ENCODE measurements at places on chromosomes 16 and 17.
A peak's percentile ranks its signal among the peaks of the same experiment; 100 is the strongest.

DNA sequence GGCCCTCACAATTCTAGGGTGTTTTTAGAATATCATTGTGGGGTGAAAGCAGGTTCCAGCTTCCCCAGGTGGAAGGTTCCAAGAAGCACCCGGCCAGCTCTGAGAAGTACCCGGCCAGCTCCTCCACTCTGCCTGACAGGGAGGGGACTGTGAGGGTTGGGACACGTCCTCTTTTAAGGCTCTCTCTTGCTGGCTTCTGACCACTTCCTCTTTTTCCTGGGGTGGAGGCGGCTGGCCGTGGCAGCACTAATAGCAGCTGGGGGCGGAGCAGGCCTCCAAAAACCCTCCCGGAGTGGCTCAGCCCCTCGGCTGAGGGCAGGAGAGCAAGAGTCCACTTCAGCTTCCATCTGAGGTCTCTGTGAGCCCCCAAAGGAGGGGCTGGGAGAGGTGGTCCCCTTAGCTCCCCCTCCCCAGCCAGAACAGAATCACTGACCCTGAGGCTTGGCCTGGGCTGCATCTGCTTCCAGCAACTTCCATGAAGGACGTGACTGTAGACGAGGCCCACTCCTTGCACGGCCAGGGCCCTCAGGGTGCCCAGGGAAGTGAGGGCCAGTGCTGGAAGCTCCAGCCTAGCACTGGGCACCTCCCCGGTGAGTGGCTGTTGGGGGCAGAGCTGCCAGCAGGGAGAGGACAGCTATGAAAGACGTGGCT is 26.7 kb upstream of the PLCG2 start:
- no peak for DNase-seq

- DNase-seq, result no peak
Observed at GRCh38 chr16:85563515-85564276, 49.4 kb upstream of the GSE1 start.

DNA sequence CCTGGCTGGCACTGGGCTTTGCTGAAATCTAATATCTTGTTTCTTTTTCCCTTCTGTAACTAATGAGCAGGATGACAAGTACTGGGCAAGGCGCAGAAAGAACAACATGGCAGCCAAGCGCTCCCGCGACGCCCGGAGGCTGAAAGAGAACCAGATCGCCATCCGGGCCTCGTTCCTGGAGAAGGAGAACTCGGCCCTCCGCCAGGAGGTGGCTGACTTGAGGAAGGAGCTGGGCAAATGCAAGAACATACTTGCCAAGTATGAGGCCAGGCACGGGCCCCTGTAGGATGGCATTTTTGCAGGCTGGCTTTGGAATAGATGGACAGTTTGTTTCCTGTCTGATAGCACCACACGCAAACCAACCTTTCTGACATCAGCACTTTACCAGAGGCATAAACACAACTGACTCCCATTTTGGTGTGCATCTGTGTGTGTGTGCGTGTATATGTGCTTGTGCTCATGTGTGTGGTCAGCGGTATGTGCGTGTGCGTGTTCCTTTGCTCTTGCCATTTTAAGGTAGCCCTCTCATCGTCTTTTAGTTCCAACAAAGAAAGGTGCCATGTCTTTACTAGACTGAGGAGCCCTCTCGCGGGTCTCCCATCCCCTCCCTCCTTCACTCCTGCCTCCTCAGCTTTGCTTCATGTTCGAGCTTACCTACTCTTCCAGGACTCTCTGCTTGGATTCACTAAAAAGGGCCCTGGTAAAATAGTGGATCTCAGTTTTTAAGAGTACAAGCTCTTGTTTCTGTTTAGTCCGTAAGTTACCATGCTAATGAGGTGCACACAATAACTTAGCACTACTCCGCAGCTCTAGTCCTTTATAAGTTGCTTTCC is 56.0 kb downstream of the HLF start:
- no peak for DNase-seq

DNA sequence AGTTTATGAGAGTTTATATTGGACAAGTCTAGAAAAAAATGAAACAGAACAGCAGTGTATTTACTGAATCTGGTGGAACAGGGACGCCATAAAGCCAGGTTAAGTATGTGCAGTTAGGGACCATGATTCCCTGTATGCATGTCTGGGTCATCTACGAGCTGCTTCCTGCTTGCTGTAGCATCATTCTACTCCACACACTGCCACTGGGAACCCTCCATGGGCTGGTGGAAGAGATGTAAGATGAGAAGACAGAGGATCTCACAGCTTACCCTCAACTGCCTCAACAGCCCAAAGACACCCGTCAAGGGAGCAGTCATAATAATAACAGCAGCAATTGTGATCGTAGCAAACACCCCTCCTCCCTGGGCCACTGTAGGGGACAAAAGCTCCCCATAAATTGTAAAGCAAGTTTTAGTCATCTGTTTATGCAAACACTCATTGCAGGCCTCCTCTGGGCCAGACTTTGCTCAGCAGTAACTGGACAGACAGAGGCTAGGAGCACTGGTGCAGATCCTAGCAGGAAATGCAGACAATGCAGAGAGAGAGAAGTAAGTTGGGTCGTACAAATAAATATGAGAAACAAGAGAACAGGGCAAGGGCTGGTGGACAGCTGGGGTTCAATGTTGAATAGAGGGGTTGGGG is 188.0 kb downstream of the SOX9 start:
- DNase-seq, result no peak

DNA sequence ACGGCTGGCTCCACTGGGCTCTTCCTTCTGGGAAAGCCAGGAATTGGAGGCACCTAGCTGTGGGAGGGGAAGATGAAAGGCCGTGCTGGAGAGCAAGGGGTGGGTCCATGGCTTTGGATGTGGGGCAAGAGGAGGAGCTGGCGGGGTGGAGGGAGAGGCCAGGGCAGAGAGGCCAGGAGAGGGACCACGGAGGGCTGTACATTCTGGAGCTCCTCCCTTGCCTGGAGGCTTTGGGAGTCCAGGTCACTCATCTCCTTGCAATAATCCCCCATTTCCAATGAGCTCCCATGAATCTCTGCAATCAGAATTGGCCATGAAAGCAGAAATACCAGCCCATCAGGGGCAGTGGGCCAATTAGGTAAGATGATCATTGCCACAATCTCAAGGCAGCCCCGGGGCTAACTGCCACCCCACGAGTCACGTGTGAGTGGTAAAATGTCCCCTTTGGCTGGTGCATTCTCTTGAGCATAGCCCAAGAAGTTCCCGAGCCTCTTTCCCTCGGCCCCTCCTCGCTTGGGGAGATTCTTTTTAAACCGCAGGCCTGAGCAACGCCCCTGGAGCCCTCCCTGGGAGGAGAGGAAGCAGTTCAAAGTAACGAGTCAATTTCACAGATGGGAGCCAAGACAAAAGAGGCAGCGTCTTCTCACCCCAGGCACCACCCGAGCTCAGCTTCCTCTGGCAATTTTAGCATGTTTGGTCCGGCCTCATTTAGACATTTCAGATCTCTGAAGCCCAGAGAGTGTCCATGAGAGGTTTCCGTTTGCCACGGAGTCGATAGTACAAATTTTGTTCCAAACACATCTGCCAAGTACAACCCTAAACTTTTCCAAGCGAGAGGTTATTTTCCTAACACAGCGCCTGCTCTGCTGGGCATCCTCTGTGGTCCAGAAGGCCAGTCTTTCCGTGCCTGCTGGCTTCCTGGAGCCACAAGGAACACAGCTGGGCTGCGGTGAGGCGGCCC is 13.4 kb downstream of the RTN4RL1 start:
- no peak for DNase-seq

DNA sequence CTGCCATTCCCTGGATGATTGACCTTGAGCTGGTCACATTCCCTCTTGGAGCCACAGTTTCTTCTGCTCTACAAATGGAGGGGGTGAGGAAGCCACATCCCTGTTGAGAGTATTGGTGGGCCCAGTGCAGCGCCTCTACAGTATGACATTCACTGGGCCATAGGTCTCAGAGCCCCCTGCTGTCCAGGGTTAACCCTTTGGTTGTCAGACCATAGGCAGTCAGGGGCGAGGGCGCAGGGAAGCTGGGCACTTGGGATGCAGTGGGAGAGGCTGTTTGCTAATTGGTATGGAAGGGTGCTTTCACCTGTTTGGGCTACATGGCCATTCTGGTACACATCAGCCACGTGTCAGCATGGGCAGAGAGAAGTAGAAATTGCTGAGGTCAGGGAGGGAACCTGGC is 27.3 kb upstream of the WFDC1 start:
- DNase-seq, result no peak

DNA sequence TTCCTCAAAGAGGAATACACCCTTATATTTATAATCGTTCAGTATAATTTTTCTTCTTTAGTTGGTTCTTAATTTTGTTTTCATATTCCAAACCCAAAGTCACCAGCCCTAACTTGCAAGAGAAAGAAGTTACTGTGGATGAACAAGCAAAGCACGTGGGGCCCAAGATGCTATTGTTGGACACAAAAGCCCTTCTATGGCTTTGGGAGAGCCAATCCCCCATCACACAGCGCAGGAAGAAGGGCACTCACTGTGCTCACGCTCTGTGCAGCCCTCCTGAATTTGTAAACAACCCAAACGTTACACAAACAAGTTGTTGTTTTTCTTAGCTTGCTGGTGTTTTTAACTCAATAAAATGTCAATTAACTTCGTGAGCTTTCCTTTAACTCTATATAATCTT is 22.5 kb downstream of the SPPL2C start:
- DNase-seq, result no peak

- DNase-seq, result no peak
Observed at GRCh38 chr17:61485067-61485775, 33.0 kb downstream of the TBX4 start.

- DNase-seq, result peak; percentile 40
Observed at GRCh38 chr16:8675183-8676159, 1.1 kb downstream of the ABAT start.

DNA sequence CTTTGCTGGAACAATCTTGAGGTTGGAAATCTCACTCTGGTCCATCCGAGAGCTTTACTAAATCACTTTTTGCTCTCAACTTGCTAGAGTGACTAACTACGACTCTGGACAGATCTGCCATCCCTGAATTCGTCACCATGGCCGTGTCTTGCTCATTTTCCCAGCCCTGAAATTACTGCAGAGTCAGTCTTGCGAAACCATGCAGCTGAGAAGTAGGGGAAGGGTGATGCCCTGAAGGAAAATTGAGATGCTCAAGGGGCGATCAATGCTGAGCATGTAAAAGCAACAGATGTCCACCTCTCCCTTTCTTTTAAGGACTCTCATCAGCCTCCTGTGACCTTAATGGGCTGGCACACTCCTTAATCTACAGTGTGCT is 18.8 kb downstream of the PCTP start:
- no peak for DNase-seq

All from activated CD4-positive, alpha-beta T cell treated with anti-CD3 and anti-CD28 coated beads for 1 hour (primary cell).